ENCODE measurements at places on chromosomes 5 and 9. TPM values are rescaled to one million over a fixed set of nuclear protein-coding genes. Genes with fewer than 3 reads are reported as not detected.

- DNase-seq = no peak
- H3K36me3 ChIP-seq = no peaks in the 10 kb centered on the region
- no peak overlapping the region for H3K27ac ChIP-seq
Measured at GRCh38 chr9:93121316-93122241, 12.5 kb downstream of the NINJ1 start.

- H3K27me3 ChIP-seq = no peaks in the 10 kb centered on the region
- no peak for DNase-seq
- peaks cover 21% of the 10 kb centered on the region for H3K4me1 ChIP-seq
- no peaks in the 10 kb centered on the region for H3K36me3 ChIP-seq
Measured at GRCh38 chr5:16578474-16578883, 38.3 kb downstream of the RETREG1 start.

GRCh38 chr9:137725598-137725997 lies 106.8 kb downstream of the EHMT1 start:
- H3K27me3 ChIP-seq = no peaks in the 10 kb centered on the region
- no peak for DNase-seq
- no peak overlapping the region for H3K27ac ChIP-seq

DNA sequence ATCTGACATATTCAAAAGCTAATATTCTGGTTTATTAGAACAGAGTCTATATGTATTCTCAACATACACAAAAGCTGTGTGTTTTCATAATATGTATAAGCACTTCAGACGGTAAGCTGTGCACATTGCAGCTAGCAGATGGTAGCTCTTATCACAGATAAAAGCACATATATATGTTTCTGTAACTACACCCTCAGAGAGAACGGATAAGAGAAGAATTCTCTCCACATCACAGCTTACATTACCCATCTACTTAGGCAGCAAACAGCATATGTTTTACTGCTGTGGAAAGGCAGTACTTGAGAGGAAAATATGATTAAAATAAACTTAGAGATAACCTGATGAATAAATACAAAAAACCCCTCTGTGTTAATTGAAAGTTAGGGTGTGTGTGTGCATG lies 450.9 kb upstream of the ZNF608 start:
- peaks cover 19% of the 10 kb centered on the region for H3K4me1 ChIP-seq
- no peaks in the 10 kb centered on the region for H3K36me3 ChIP-seq
- H3K27me3 ChIP-seq = no peaks in the 10 kb centered on the region
- no peak overlapping the region for H3K27ac ChIP-seq
- no peak overlapping the region for H3K4me3 ChIP-seq

- H3K27me3 ChIP-seq = no peaks in the 10 kb centered on the region
- H3K36me3 ChIP-seq = no peaks in the 10 kb centered on the region
- no peak overlapping the region for H3K27ac ChIP-seq
Measured at GRCh38 chr9:115357821-115358220, 239.9 kb upstream of the TNC start.

ZNF883 gene
- 0.98 TPM for total RNA-seq

DNA sequence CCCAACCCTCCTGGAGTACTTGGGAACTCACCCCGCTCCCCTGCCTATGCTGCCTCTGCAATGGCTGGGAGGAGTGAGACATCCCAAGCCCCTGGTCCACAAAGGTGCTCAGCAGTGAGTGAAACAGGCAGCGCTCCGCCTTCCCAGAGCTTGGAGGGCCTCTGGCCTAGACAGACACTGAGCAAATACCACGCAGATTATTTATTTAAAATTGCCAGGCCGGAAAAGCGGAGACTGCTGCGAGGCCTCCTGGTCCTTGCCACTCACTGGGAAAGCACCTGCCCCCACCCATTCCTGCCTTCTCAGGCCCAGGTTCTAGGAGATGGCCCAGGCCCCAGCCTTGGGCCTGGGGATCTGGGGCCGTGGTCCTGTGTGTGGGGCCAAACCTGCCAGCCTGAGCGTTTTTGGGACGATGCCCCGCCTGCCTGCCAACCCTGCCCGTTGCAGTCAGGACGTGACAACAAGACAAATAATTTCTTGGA lies 17.4 kb downstream of the FGF18 start:
- DNase-seq = no peak
- no peaks in the 10 kb centered on the region for H3K27me3 ChIP-seq
- H3K4me3 ChIP-seq = no peak overlapping the region
- H3K4me1 ChIP-seq = no peaks in the 10 kb centered on the region
- no peaks in the 10 kb centered on the region for H3K36me3 ChIP-seq

- H3K27ac ChIP-seq = no peak overlapping the region
- no peak overlapping the region for H3K4me3 ChIP-seq
- peaks cover 10% of the 10 kb centered on the region for H3K36me3 ChIP-seq
- H3K4me1 ChIP-seq = peaks cover 5% of the 10 kb centered on the region
- H3K27me3 ChIP-seq = no peaks in the 10 kb centered on the region
Measured at GRCh38 chr5:14399054-14399692, 182.4 kb upstream of the OTULINL start.

RNF44 gene
- total RNA-seq = 24.6 TPM

- H3K4me1 ChIP-seq = no peaks in the 10 kb centered on the region
- H3K36me3 ChIP-seq = no peaks in the 10 kb centered on the region
- no peaks in the 10 kb centered on the region for H3K27me3 ChIP-seq
- no peak overlapping the region for H3K27ac ChIP-seq
Measured at GRCh38 chr5:173733021-173733420, 116.6 kb upstream of the BOD1 start.

DNA sequence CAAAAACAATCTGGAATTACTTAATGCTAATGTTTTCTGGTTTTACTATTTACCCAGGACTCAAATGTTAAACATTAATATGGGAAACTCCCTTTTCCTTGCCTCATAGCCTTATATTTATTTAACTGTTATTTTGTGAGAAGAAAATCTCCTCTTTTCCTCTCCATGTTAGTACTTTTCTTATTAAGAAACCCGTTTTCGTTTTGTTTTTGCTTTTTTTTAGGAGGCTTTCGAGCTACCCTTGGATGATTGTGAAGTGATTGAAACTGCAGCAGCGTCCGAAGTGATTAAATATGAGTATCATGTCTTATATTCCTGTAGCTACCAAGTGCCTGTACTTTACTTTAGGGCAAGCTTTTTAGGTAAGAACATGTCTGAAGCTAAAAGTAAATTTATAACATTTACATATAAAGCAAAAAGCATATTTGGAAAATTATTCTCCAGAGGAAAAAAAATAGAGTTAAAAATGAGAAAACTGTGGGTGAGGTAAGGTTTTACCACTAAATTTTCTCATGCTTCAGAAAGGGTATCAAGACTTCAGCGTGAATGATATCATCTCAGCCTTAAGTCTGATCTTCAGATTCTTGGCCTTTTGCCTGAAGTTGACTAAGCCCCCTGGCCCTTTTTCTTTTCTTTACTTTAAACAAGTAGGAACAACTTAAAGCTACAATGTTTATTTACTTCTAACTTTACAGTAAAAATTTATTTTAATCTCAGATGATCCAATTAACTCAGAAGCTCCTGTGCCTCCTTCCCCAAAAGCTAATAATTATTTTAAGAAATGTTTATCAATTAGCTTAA lies 113.8 kb downstream of the RPS23 start:
- no peak overlapping the region for H3K4me3 ChIP-seq
- no peaks in the 10 kb centered on the region for H3K27me3 ChIP-seq
- H3K36me3 ChIP-seq = no peaks in the 10 kb centered on the region
- H3K4me1 ChIP-seq = peaks cover 22% of the 10 kb centered on the region
- peak overlapping the region; percentile 52 for H3K27ac ChIP-seq

- peaks cover 81% of the 10 kb centered on the region for H3K4me1 ChIP-seq
- H3K27me3 ChIP-seq = no peaks in the 10 kb centered on the region
- no peaks in the 10 kb centered on the region for H3K36me3 ChIP-seq
- no peak overlapping the region for H3K27ac ChIP-seq
Measured at GRCh38 chr5:154776167-154776566, 21.0 kb downstream of the LARP1 start.

AGXT2 gene
- total RNA-seq = not detected

DNA sequence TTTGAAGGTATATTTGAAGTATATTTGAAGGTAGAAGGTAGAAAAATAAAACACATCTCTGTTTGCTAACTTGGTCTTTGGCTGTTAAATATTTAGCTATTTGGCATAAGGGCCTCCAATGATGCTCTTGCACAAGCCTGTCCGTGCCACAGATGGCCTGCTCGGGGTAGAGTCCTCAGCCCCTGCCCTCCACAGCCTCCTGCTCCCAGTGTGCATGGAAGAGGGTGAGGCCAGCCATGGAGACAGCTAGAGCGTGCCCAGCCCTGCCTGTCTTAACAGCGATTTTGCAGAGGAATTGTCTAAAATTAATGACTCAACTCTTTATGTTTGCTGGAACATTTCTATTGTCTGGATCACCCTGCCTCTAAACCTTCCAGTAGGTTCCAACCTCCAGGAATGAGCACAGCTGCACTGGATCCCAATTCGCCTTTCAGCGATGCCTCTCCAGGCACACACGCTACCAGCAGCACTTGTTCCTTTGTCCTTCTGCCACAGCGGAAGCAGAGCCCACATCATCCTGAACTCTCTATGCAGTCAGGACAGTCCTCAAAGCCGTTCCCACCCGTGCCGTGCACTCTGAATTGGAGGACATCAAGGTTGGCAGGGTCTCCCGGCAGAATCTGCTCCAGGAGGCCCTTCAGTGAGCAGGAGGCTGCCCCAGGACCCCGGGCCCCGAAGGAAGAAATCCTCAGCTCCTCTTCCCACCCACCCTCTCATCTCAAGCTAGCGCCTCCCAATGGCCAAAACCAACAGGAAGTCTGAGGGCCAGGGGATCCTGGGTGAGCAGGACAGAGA lies 254.0 kb upstream of the IRX1 start:
- H3K27me3 ChIP-seq = no peaks in the 10 kb centered on the region
- H3K4me1 ChIP-seq = no peaks in the 10 kb centered on the region
- no peak overlapping the region for H3K27ac ChIP-seq
- no peaks in the 10 kb centered on the region for H3K36me3 ChIP-seq
- no peak overlapping the region for H3K4me3 ChIP-seq

GRCh38 chr5:170312301-170312595 lies 14.7 kb upstream of the LCP2 start:
- H3K4me3 ChIP-seq = no peak overlapping the region
- no peaks in the 10 kb centered on the region for H3K27me3 ChIP-seq
- H3K36me3 ChIP-seq = no peaks in the 10 kb centered on the region
- no peak for DNase-seq
- H3K27ac ChIP-seq = no peak overlapping the region
- peaks cover 45% of the 10 kb centered on the region for H3K4me1 ChIP-seq

DNA sequence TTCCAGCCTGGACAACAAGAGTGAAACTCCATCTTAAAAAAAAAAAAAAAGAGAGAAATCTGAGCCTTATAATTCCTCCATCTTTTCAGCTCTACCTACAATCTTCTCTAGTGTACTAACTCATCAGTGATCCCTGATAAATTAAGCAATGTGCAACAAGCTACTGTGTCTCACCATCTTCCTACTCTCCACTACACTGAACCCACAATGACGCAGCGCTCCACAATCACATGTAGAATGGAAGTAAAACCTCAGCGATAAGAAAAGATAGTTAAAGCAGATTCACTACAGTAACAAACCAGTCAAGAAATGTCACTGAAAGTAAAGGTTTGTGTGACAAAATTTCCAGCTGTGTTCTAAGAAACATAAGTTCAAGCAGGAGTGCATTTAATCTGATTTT lies 13.5 kb downstream of the ABCA1 start:
- DNase-seq = no peak
- H3K27me3 ChIP-seq = no peaks in the 10 kb centered on the region
- no peaks in the 10 kb centered on the region for H3K36me3 ChIP-seq
- H3K27ac ChIP-seq = no peak overlapping the region
- peaks cover 84% of the 10 kb centered on the region for H3K4me1 ChIP-seq

DNA sequence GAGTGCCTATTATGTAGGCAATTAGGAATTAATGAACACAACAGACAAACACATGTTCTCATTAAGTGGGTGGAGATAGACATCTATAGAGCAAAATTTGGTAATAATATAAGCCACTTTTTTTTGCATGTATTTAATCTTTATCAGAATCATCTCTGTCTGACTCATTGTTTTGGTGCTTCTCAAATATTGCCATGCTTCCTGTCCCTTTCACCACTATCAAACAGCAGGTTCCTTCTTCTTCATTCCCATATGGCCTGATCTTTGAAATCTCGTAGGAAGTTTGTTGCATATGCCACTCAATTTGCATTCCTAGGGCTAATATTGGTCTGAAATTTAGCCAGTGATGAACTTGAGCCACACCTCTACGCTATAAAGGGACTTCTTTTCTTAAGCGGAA lies 128.9 kb upstream of the SPEF2 start:
- H3K4me1 ChIP-seq = peaks cover 35% of the 10 kb centered on the region
- no peak for DNase-seq
- no peaks in the 10 kb centered on the region for H3K27me3 ChIP-seq
- H3K27ac ChIP-seq = no peak overlapping the region
- no peaks in the 10 kb centered on the region for H3K36me3 ChIP-seq
- H3K4me3 ChIP-seq = no peak overlapping the region

DNA sequence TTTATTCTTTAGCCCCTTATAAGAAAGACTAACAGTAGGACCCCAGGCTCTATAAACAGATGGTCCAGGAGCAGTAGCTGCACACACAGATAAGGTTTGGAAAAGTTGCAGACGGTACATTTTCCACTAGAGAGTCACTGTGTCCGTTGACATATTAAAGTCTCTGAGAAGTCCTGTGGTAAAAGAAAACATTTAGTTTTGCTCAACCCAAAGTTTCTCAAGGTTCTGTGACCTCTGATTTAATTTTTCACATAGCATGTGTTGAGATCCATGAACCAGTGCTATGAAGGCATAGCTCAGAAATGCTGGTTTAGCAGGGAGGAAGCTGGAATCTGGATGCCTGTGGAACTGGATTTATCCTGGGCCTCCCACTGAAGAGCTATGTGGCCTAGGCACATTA lies 62.7 kb upstream of the RASEF start:
- H3K4me3 ChIP-seq = no peak overlapping the region
- no peak for DNase-seq
- no peak overlapping the region for H3K27ac ChIP-seq
- H3K36me3 ChIP-seq = no peaks in the 10 kb centered on the region
- no peaks in the 10 kb centered on the region for H3K4me1 ChIP-seq
- no peaks in the 10 kb centered on the region for H3K27me3 ChIP-seq

DNA sequence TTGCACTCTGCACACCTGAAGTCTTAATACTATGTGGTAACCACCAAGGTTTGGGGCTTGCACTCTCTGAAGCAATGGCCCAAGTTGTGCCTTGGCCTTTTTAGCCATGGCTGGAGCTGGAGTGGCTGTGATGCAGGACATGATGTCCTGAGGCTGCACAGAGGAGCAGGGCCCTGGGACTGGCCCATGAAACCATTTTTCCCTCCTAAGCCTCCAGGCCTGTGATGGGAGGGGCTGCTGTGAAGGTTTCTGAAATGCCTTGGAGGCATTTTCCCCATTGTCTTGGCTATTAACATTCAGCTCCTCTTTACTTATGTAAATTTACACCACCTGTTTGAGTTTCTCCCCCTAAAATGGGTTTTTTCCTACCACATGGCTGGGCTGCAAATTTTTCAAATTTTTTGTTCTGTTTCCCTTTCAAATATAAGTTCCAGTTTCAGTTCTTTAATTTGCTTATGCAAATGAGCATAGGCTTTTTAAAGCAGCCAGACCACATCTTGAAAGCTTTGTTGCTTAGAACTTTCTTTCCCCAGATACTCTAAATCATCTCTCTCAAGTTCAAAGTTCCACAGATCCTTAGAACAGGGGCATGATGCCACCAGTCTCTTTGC lies 237.4 kb upstream of the DMAC1 start:
- no peaks in the 10 kb centered on the region for H3K36me3 ChIP-seq
- no peak for DNase-seq
- H3K27me3 ChIP-seq = no peaks in the 10 kb centered on the region
- H3K27ac ChIP-seq = no peak overlapping the region

NOL6 gene
- 25.3 TPM for total RNA-seq

All from vagina (tissue), 2 donors.